ENCODE measurements at places on chromosomes 11 and 22. TPM values are rescaled to one million over a fixed set of nuclear protein-coding genes. Genes with fewer than 3 reads are reported as not detected.
A peak's percentile ranks its signal among the peaks of the same experiment; 100 is the strongest.

DNA sequence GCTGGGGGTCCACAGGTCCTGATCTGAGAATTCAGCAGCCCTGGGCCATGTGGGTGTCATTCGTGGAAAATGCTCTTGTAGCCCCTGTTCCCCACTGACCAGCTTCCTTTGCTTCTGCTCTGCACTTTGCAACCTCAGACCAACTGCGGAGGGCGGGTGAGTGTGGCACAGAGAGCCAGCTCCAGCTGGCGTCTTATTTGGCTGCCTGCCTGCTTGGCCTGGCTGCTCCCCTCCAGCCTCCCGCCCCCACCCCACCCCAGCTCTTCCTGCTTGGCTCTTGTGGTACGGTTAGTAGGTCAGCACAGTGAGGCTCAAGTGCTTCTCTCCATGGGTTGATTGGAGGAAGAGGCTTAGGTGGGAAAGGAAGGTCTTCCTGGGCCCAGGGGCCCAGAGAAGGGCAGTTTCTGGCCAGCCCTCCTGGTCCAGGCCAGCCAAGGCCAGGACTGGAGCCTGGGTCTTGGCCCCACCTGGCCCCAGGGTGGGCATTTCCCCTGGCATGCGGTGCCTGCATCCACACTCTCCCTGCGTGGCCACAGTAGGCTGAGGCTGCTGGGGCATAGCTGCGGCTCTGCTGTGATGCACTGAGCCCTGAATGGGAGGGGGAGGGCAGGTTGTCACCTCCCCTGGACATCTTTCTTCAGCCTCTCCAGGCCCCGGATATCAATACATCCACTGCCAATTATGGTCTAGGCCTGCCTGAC, 26.5 kb downstream of the MYO7A start:
- DNase-seq, result peak; percentile 35

DNA sequence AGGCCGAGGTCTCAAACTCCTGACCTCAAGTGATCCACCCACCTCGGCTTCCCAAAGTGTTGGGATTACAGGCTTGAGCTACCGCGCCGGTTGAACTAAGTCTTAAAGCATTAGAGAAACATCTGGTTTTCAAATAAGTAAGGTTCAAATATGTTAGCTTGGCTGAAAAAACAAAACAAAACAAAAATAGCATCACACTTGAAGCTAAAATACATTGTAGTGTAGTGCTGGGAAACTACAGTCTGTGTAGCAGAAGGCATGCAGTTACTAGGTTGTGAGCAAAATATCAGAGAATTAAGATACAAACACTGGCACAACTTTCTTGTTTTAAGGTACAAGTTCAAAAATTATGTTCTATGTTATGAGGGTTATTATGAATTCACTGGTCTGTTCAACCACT, 224.8 kb upstream of the CHORDC1 start:
- no peak for DNase-seq

DNA sequence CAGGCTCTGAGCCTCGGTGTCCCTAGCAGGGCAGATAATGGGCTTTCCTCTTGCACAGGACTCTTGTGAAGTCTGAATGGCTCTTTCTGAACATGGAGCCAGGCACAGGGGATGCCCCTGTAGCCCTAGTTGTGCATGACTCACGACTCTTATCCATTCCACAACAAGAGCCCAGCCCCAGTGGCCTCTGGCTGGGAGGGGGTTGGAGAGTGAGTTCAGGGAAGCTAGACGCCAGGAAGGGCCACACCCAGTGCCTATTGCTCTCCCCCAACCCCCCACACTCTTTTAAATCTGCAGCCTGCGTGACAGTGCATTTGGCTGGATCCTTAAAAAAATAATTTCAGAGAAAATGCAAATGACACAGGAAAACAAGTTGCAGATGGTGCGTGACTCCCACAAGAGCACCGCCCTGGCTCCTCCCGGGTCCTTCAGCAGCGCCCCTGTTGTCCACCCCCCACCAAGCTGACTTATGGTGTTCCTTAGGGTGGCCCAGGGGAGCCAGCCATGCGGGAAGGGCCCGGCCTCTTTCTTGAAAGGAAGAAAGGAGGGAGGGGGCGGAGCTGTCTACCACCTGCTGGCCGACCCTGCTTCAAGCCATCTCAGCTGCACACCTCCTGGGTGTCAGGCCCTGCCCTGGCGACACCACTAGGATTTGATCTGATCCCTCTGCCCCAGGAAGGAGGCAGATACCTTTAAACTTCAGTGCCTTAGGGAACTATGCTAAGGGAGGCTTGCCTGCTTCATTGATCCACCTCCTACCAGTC, 74.7 kb downstream of the MN1 start:
- peak; percentile 77 for DNase-seq

- no peak for DNase-seq
Measured at GRCh38 chr22:20581503-20582170, 74.2 kb downstream of the MED15 start.

DNA sequence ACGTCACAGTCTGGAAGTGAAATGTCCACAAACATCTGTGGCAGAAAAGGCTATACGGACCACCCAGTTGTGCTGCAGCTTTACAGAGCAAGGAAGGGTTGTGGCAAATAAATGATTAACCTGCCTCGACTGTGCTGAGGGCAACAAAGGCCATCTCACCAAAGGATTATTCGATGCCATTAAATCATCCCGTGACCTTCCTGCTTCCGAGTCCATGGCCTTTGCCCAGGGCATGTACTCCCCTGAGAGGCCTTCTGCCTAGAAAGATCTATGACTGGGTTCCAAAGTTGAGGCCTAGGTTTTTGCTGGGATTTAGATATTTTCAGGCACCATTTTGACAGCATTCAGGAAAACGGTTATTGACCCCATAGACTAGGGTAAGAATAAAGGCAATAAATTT, 9.2 kb downstream of the CDPF1 start:
- DNase-seq, result no peak

- no peak for DNase-seq
Measured at GRCh38 chr22:29637181-29637580, 33.7 kb downstream of the NF2 start.

The RAG1 gene
- total RNA-seq, result 2.1 TPM

The POLDIP3 gene
- total RNA-seq, result 49.3 TPM

The FAM227A gene
- 3.1 TPM for total RNA-seq

The SLC22A6 gene
- not detected for total RNA-seq

The MS4A7 gene
- total RNA-seq, result 207 TPM
